ENCODE measurements at places on chromosomes 6 and 20.

- DNase-seq: no peak
These were observed 727 bp downstream of the MRS2 start for GRCh38 chr6:24403501-24403824.

DNA sequence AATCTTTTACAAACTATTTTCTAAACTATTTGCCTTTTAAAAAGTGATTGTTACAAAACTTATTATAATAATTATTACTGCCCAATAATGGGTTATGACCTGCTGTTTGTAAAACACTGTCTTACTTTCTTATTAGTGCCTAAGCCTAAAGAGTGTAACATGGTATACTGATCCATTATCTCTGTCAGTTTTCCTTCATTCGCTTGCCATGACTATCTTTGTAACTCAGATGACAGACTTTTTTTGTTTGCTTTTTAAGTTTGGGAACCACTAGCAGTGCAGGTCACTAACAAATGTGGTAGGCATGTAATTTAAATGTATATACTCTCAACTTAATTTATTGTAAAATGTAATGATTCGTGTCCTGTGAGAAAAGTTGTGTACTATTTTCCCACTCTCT is 9.9 kb upstream of the TFB1M start:
- DNase-seq: no peak

GRCh38 chr6:135014353-135014832 is 40.2 kb downstream of the HBS1L start:
- DNase-seq: no peak

DNA sequence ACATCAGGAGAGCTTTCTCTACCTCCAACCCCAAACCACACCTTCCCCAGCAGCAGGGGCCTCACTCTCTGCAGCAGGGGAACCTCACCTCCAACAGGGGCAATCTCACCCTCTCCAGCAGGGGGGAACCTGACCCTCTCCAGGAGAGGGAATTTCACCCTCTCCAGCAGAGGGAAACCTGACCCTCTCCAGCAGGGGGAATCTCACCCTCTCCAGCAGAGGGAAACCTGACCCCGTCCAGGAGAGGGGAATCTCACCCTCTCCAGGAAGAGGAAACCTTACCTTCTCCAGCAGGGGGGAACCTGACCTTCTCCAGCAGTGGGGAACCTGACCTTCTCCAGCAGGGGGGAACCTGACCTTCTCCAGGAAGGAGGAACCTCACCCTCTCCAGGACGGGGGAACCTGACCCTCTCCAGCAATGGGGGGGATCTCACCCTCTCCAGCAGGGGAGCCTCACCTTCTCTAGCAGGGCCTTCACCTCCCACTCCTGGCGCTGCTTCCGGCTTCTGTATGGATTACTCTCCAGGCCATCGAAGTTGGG is 3.1 kb downstream of the B3GALT4 start:
- peak; percentile 74 for DNase-seq

- no peak for DNase-seq
These were observed 17.0 kb downstream of the HTR1B start for GRCh38 chr6:77446249-77446648.

GRCh38 chr20:64220891-64221527 is 34.5 kb upstream of the PCMTD2 start:
- DNase-seq: no peak

DNA sequence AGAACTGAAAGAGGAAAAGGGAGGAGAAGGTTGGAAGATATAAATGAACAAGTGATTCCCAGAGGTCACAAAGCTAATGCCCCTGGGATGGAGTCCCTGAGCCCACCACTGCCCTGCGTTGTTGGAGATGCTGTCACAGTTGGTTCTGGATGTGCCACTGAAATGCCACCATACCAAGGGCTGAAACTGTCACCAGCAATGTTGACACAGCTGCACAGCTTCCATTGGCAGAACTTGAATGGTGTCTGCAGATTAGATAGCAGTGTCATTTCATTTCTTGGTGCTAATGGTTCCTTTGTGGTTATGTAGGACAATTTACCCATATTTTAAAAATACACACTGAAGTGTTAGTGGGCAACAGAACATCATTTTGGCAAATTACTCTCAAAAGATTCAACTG is 120.7 kb downstream of the TBXT start:
- DNase-seq: no peak

DNA sequence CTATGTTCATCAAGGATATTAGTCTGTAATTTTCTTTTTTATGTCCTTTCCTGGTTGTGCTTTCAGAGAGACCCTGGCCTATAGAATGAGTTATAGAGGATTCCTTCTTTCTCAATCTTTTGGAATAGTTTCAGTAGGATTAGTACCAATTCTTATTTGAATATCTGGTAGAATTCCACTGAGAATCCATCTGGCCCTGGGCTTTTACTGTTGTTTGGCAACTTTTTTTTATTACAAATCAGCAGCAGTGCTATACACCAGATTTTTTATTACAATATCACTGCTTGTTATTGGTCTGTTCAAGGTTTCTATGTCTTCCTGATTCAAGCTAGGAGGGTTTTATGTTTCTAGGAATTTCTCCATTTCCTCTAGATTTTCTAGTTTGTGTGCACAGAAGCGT is 50.0 kb upstream of the NRSN1 start:
- no peak for DNase-seq

- DNase-seq: no peak
These were observed 12.6 kb upstream of the FAM50B start for GRCh38 chr6:3836566-3836965.

- DNase-seq: no peak
These were observed 243.3 kb downstream of the NRN1 start for GRCh38 chr6:5763407-5763806.

DNA sequence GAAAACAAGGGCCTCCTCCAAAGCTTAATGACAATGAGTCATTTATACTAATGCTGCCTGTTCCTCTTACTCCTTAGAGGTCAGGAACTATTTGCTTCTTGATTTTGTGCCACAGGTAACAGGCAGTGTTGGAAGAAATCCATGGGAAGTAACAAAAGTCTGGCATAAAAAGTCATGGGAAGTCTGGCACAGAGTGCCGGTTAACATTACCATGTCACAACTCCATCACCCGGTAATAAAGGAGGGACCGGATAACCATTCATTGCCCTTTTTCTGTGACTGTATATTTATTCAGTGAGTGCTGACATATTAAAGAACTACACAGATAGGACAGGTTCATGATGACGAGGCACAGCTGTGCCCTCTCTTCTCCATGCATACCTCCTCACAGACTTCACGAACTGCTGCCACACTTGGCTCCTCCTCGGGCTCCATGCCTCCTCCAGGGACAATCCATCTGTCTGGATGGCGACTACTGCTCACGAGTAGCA is 50.9 kb downstream of the NUDT3 start:
- no peak for DNase-seq

DNA sequence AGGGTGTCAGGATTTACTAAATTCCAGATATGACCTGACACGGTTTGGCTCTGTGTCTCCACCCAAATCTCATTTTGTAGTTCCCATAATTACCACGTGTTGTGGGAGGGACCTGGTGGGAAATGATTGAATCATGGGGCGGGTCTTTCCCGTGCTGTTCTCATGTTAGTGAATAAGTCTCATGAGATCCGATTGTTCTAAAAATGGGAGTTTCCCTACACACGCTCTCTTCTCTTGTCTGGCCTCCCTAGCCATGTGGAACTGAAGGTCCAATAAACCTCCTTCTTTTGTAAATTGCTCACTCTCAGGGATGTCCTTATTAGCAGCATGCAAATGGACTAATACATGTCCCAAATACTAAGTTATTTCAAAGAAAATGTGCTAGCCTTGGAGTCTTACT is 121.1 kb downstream of the CENPW start:
- DNase-seq: no peak

- DNase-seq: no peak
These were observed 230.2 kb downstream of the ANKRD60 start for GRCh38 chr20:57998276-57998675.

DNA sequence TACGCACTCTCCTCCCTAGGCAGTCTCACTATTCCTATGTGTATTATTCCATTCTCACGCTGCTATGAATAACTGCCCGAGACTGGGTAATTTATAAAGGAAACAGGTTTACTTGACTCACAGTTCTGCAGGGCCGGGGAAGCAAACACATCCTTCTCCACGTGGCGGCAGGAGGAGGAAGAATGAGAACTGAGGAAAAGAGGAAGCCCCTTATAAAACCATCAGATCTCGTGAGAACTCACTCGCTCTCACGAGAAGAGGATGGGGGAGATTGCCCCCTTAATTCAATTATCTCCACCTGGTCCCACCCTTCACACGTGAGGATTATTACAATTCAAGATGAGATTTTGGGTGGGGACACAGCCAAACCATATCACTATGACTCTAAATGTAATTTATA is 61.9 kb downstream of the ECT2L start:
- DNase-seq: no peak

DNA sequence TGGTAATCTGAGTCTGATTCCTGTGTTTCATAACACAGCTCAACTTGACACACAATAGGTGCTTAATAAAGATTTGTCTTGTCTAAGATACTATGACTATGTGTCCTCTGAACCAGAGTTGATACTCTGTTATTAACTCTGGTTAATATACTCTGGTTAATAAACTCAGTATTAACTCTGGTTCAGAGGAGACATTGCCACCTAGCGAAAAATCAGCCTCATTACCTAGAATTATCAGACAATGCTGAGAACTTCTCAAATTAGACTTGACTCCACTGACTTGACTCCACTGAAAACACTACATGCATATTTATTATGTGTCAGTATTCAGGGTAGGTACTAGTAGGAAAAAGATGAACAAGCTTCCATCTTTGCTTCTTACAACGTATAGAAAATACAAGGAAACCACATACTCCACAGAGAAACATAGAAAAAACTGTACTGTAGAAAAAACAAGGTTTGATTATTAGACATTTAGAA is 73.9 kb downstream of the AHI1 start:
- peak; percentile 79 for DNase-seq

DNA sequence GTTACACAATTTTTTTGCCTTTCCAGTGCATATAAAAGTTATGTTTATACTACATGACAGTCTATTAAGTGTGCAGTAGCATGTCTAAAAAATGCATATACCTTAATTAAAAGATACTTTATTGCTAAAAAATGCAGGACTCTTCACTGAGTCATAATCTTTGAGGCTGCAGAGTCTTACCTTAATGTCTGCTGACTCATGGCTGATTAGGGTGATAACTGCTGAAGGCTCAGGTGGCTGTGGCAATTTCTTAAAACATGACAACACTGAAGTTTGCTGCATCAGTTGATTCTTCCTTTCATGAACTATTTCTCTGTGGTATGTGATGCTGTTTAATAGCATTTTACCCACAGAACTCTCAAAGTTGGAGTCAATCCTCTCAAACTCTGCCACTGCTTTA is 19.1 kb downstream of the ZSCAN23 start:
- DNase-seq: no peak

DNA sequence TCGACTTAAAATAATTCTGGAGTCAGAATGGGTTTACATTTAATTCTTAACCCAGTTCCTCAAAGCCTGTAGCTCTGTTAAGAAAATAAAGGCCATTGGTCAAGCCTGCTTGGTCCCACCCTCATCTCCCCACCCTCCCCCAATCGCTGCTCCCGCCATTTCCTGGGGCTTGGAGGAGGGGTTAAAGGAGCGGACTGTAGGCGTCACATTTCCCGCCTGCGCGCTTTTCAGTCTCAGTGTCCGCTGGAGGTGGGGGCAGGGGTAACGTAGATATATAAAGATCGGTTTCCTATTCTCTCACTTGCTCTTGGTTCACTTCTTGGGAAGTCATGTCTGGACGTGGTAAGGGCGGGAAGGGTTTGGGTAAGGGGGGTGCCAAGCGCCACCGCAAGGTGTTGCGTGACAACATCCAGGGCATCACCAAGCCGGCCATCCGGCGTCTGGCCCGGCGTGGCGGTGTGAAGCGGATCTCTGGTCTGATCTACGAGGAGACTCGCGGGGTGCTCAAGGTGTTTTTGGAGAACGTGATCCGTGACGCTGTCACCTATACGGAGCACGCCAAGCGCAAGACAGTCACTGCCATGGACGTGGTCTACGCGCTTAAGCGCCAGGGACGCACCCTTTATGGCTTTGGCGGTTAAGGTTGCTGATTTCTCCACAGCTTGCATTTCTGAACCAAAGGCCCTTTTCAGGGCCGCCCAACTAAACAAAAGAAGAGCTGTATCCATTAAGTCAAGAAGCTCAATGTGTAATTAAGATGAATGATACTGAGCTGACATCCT is 58.9 kb downstream of the TRIM38 start:
- DNase-seq: peak; percentile 96

GRCh38 chr20:63313349-63314014 is 20.5 kb downstream of the COL20A1 start:
- DNase-seq: no peak

DNA sequence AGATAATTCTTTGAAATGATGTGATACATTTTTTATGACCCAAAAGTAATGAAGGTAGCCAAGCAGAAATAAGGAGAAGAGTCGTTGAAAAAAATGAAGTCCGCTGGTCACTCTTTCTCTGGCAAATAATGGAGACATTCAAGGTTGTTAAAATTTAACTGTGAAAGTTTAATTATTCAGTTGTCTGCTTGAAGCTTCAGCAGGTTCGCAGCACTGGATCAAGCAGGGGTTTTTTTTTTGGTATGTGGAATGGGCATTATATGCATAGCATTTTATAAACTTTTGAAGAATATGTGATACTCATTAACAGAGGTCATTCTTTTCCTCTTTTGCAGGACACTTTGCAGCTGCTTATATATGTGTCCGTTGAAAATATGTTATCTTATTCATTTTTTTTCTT is 21.6 kb upstream of the FUT9 start:
- no peak for DNase-seq

- DNase-seq: peak; percentile 7
These were observed 2.1 kb downstream of the GABRR2 start for GRCh38 chr6:89313006-89313405.

DNA sequence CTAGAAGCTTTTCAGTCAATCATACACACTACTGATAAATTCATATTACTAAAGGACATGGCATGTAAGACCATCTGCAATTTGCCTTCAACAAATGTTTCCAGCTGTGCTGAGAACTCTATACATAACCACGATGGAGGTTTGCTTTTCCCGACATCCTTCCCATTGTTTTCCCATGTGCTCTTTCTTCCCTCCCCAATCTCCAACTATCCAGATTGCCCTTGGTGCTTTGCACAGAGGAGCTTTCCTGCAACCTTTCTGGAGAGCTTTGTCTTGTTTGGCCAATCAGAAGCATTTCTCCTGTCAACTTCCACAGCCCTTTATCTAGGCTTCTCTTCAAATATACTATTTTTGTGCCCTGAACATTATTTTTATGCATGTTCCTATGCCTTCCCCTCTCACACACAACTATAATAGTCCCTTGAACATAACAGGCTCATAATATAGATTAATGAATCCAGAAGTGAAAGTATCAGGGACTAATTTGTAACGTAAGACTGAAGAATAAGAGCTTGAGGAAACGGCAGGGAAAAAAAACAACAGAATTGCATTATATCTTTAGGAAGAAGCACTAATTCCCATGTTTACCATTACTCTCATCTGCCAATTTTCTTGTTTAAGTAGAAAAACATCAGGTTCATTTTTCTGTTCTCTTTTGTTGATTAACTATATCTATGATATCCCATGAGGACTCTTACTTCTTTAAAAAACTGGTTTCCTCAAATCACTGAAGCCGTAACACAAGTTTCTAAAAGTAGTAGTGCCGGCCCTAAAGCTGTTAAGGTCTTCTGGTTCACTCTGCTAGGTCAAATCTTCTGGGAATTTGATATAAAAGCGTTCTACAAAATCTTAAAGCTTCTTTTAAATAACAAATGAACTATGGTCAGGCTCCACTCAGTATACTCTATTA is 20.1 kb downstream of the SMLR1 start:
- DNase-seq: no peak

- no peak for DNase-seq
These were observed 463.4 kb downstream of the MAFB start for GRCh38 chr20:40225596-40225995.

- no peak for DNase-seq
These were observed 25.3 kb downstream of the SNX5 start for GRCh38 chr20:17943343-17943742.

Measured in Kasumi-1 (cell line).